ENCODE measurements at places on chromosomes 4 and X.

- peak; percentile 34 for DNase-seq
Observed at GRCh38 chr4:184237612-184238011, 19.9 kb upstream of the ENPP6 start.

DNA sequence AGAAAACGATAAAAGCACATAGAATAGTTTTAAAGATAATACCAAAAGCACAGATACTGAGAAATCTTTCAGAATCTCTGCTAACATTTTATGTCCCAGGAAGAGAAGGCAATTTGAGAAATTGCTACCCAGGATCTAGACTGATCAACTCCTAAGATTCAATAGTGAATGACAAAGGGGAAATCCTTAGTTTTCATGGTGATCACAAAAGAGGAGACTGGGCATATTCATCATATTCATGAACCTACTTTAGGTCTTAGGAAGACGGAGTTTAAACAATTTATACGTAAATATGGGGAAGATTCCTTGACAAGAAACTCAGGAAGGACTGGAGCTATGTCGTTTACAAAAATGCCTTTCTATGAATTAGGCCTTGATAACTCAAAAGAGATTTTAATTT lies 87.3 kb downstream of the SHISA3 start:
- DNase-seq = no peak

GRCh38 chr4:5399124-5399523 lies 309.2 kb downstream of the EVC2 start:
- no peak for DNase-seq

- no peak for DNase-seq
Observed at GRCh38 chr4:174406383-174406782, 115.9 kb downstream of the HPGD start.

DNA sequence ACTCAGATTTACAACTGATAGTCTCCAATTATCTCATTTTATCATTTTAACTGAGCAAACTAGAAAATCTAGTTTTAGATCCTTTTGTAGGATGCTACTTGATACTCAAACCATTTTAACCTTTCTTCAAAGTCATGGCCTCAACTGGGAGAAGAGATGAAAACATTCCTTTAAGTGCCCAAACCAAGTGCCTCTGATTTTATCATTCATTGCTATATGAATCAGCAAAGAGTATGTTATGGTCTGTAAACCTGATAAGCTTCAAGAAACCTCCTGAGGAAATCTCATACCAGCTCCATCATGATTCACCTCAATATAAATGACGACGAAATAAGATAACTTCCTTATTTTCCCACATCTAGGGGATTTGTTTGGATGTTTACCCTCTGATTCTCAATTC lies 119.9 kb downstream of the FAM13A start:
- no peak for DNase-seq

- DNase-seq = no peak
Observed at GRCh38 chrX:70039758-70040157, 10.0 kb downstream of the AWAT2 start.

DNA sequence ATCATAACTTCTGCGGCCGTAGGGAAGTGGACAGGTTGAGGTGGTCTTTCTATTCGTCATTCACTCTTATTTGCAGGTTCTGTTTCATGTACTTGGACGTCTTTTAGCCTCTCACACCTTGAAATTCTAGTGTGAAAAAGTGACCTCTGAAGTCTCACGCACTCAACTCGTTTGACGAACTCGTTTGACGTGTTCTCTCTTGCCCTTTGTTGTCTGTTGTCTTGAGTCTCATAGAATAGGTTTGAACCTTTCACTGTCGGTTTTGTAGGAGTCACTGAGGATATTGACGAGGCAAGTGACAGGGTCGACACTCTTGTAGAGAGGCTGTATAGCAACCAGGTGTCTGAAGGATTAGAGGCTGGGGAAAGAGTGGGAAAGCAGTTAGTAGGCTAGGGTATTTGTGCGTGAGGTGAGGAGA lies 1.1 kb upstream of the PGRMC2 start:
- DNase-seq = peak; percentile 44

DNA sequence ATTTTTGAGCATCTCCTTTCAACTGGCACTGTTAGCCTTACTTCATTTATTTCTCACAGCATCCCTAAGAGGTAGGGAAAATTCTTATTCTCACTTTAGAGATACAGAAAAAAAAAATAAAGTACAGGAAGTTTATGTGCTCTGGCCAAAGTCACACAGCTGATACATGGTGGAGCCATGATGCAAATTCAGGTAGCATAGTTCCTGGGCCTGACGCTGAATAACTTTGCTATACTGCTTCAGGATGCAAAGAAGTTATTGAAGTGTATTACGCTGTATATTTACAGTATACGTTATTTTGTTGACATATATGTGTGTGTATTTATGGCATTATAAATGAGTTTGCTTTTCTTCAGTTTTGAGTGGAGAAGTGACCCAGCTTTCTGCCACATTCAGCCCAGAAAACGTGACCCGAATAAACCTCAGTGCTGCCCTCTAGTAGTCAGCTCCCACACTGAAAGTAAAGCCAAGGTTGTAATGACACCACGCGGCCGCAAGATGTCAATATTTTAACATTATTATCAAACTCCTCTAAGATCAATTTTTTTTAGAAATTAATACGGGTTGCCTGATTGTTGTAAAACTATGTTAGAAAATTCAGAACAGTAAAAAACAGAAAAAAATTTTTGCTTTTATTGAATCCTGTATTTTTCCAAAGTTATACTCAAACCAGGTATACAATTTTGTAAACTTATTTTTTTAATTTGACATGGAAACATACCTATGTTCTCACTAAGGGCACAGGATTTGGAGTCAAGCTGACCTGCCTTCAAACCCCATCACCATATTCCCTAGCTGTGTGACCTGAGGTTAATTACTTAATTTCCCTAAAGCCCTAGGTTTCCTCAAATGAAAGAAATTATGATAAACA lies 3.8 kb upstream of the GUCY2F start:
- peak; percentile 66 for DNase-seq

DNA sequence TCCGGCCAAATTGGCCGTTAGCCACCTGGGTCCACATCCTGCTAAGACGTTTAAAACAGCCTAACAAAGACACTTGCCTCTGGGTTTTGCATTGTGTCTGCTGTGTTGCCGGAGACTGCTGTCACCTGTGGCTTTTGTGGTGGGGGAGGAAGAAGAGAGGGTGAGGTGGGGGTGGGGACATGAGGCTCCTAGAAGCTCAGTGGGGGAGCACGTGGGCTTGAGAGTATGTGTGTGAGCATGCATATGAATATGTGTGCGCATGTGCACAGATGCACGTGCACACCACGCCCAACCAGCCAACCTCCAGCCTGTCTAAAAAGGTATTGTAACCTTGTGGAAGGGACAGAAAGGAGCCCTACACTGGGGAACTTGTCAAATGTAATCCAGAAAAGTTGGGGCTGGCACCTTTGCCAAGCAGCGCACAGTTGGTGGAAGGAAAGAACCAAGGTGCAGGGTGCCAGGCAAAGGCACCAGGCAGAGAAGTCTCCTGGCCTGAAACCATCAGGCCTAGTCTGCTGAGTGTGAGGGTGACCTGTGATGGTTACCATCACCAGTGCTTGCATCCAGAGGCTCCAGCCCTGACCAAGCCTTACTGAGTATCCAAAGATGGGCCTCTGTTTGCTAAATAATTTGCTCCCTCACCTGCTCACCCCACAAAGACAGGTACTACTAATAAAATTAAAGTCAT lies 10.1 kb upstream of the SASH3 start:
- peak; percentile 81 for DNase-seq

DNA sequence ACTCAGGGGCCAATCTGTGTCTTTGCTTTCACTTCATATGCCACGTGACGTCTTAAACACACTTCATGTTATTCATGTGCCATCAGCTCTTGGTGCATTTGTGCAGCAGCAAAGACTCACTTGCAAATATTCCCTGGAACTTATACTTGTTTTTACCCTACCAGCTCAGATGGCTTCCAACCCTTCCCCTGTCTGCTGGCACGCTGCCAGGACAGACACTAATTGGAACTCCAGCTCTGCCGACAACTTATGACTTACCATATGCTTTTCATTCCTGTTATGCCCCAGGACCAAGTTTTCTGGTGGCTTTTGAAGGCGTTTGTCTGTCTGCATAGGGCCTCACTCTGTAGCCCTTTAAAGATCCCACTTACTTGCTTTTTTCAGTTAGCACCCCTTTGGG lies 261.7 kb upstream of the GNPDA2 start:
- no peak for DNase-seq

DNA sequence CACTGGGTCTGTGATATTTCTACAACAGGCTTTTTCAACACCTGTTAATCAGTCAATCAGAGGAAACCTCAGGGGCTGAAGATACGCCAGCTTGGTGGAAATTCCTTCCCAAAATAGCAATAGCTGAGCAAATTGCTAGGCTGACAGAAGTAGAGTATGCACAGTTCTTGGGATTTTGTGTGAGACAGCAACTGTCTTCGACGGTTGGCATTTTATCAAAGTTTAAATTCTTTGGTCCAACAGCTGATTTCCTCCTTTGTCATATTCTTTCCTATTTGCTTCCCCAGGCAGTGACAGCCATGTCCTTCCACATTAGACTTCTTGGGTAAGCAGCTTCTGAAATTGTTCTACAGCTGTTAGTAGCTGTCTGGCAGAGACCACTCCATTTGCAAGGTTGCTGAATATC lies 8.0 kb upstream of the PALLD start:
- DNase-seq = no peak

DNA sequence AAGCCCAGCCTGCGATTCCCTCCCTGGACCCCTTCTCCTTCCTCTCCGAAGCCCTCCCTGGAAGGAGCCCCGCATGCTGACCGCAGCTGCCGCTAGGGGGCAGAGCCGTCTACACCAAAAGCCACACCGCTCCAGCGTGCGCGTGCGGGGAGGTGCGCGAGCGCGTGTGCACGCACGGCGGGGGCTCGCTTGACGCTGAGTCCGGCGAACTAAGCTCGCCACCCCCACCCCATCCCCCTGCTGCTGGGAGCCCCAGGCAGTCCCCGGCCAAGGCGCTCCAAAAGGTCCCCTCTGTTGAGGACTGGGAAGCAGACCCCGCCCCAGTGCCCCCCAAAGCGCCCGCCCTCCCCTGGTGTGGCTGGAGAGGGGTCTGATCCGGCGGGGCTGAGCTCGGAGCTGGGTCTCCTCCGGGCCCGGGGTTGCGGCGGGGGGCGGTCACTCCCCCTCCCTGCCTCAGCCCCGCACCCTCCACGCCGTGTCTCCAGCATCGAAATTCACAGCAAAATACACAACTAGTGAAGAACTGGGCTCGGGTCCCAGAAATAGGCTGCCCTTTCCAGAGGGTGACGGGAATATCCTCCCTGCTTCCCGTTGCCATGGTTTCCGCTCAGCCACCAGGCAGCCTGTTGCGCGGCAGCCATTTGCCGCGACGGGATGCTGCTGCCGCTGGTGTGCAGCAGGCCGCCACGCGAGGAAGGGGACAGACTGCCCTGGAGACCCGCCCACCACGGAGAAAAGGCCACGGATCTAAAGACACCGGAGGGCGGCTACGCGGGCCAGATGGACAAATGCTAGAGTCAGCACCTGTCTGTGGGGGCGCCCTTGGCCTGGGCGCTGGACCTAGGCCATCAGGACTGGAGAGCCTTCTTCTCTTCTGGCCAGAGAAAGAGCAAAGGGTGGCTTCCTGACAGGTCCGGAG lies 11.2 kb upstream of the CCNQ start:
- DNase-seq = peak; percentile 77

DNA sequence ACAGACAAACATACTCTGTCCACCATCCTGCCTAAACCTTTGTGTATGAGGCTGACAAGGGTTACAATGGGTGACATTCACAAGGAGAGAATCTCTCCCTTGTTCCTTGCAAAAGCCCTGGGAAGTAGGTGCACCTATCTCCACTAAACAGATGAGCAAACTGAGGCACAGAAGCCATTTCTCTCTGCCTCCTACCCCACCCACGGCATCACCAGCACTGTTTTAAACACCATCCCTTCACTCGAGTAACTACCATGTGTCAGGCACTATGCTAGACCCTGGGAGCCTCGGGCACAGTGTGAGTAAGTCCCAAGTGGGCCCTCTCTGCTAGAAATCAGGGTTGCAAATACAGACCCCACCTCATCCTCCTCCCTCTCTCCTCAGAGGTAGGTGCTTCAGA lies 899 bp downstream of the LYAR start:
- no peak for DNase-seq

- DNase-seq = peak; percentile 31
Observed at GRCh38 chr4:3202836-3203820, 45.8 kb upstream of the MSANTD1 start.

GRCh38 chr4:142557239-142557801 lies 288.8 kb downstream of the INPP4B start:
- DNase-seq = no peak

GRCh38 chr4:22466581-22466980 lies 49.3 kb downstream of the ADGRA3 start:
- no peak for DNase-seq

GRCh38 chr4:145231906-145232700 lies 51.7 kb upstream of the OTUD4 start:
- DNase-seq = no peak
